ENCODE measurements at places on chromosomes 7 and 10. TPM values are rescaled to one million over a fixed set of nuclear protein-coding genes. Genes with fewer than 3 reads are reported as not detected.

- DNase-seq, result no peak
These were observed 671.1 kb upstream of the CELF2 start for GRCh38 chr10:10346390-10347150.

GRCh38 chr7:90563286-90563685 is 32.8 kb upstream of the CDK14 start:
- no peak for DNase-seq

DNA sequence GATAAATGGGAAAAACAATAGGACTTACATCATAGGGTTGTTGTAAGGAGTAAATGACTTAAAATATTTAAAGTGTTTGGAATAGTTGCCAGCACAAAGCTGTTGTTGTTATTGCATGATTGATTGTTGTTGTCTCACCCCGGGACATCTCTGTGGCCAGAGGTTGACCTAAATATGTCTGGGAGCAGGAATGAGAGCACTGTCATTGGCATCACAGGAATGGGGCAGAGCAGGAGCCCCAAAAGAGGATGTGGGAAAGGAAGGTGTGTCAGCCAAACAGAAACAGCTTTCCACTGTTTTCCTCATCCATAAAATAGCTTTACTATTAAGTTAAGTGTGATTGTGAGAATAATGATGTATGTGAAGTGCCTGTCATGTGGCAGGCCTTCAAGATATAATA is 121.6 kb downstream of the TMEM168 start:
- DNase-seq, result no peak

DNA sequence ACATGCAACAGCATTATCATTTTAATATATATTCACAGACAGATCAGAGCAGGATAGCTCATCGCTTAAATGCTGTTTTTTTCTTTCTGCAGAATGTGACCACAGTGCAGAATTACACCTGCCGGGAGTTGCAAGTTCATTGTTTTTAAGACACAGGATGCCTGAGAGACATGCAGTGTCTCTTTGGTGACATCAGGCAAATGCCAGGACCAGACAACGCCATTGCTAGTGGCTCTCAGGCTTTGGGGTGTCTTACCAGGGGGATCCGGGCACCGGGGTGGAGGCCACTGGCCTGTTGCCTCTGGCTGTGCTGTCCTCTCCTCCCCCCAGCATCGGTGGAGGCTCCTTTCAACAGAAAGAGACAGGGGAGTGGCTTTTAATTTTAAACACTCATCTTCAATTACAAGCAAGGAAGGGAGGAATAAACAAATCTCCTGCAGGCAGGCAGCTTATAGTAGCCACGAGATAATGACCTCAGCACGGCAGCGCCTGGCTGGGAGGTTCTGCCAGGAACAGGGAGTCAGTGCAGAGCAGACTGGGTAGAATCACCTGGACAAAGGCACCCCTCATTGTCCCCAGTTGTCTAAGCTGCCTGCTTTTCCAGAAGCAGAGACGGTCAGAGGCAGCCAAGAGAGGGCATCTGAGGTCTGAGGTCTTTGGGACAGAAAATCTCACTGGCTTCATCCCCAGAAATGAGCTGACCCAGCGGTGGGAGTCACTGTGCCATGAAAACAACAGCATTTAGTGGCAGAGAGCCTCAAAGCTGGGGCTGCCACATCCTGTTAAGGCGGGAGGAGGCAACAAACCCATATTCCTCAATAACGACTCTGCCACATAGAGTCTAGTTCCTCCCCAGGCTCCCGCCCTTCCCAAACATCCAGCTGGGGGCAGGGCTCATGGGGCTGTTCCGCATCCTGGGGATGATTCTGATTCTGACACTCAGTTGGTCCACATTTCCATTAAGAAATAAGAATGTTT is 148.4 kb downstream of the TCERG1L start:
- DNase-seq, result no peak

- peak; percentile 78 for DNase-seq
These were observed 271.5 kb upstream of the FZD8 start for GRCh38 chr10:35913628-35914027.

GRCh38 chr7:146805082-146805481 is 688.5 kb downstream of the CNTNAP2 start:
- DNase-seq, result no peak

- DNase-seq, result no peak
These were observed 38.9 kb downstream of the HK1 start for GRCh38 chr10:69317175-69317604.

DNA sequence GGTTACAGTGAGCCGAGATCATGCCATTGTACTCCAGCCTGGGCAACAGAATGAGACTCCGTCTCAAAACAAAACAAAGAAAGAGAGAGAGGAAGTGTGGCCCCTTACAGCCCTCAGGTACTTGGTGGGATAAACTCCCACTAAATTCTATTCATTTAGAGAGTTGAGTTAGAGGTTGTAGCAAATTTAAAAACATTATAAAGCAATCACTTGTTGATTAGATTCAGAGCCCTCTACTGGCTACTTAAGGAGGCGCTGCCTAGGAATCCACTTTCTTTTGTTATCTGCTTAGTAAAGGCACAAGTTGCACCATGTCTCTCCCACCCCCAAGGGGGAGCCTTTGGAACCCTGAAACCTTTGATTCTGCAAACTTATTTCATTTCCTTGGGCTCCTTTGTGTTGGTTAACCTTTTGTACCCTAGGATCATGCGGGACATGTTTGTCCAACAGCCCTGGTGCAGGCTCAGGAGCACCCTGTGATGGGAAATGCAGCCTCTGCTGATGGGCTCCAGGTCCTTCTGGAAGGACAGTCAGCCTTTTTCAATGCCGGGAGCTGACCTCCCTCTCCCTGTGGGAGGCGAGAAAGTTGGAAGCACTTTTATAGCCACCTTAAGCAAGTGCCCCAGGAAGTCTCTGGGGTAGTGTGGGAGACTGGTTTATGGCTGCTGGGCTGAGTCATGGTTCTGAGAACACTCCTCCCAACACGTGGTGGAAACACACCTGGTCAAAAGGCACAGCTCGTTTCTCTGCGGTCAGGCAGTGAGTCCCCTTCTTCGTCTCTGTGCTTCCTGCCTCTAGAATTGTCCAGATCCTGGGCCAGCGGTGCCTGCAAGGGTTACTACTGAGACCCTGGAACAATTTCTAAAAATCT is 2.3 kb downstream of the HKDC1 start:
- peak; percentile 91 for DNase-seq

- no peak for DNase-seq
These were observed 63.3 kb upstream of the THSD7A start for GRCh38 chr7:11895337-11895736.

DNA sequence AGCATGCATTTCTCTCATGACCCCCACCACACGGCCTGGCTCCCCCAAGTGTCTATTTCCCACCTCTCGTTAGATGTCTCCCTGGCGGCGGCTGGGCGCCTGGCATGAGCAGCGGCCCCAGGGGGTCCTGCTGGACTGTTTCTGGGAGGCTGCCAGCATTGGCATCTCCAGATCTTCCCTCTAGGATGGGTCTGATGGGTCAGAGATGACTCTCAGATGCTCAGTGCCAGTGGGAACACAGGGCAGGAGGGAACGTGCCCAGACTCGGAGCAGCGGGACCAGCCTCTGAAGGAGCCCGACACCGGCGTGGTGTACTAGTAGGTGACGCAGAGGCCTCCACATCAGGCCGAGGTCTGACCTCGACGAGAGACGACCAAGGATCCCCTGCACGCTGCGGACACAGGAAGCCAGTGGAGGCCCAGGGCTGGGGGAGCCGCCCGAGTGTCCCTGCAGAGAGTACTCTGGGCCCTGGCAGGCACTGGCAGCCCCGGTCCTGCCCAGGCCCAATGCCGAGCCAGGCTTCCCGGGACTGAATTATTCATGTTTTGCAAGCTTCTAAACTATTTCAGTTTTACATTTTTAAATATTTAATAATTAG is 238.8 kb downstream of the ELFN1 start:
- no peak for DNase-seq

GRCh38 chr10:71572962-71573361 is 146.6 kb downstream of the C10orf105 start:
- no peak for DNase-seq

DNA sequence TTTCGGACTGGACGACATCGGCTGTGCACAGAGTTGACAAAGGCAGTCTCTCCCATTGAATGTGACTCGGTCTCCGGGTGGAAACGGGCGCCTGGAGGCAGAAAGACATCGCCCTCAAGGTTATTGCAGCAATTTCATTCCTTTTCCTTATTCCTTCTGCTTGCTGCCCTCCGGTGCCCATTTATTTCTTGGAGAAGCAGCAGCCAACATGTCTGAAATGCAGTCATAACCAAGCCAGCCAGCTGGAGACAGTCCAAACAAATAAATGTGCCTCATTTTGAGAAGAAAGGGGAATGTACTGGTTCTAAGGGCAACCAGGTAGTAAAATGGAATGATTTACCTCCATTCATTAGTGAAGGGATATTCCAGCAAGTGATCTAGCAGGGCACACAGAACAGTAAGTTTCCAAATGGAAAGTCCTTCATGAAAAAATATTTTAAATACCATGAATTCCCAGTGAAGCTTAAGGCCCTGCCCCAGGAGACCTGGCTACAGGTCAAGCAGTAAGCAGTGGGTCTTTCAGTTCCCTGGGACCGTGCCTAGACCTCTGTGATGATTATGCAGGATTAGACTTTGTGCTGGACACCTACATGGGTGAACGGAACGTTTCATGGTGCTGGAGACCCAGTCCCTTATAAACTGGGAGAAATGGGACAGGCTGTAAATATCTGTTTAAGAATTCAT is 86.6 kb downstream of the ABLIM1 start:
- DNase-seq, result no peak

- DNase-seq, result no peak
These were observed 24.0 kb downstream of the STK32C start for GRCh38 chr10:132283604-132284382.

DNA sequence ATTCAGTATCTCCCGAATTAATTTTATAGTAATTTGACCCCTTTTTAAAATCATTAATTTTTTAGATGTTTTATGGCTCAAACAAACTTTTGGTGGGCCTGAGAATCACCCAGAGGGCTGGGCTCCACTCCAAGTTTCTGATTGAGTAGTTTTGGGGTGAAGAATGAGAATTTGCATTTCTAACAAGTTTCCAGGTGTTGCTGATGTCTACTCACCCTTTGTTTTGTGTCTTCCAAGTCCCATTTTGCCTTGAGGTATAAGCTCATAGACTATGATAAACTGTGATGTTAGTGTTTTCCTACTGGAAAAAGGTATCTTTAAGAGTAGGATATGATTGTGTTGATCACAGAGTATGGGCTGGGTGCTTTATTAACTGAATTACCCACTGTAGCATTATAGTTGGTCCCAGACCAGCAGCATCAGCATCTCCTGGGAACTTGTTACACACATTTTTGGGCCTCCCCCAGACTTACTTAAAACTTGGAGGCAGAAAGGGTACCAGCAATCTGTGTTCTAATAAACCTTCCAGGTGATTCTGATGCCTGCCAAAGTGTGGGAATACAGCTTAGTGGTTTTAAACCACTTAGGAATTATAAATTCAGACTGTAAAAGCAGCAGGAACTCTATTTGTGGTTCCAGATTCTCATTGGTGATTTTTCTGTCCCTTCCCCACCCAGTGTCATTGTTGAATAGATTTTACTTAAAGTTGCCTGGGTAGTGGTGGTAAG is 19.1 kb downstream of the ZNRF2 start:
- DNase-seq, result no peak

GRCh38 chr10:127570036-127570435 is 20.9 kb downstream of the NPS start:
- no peak for DNase-seq

DNA sequence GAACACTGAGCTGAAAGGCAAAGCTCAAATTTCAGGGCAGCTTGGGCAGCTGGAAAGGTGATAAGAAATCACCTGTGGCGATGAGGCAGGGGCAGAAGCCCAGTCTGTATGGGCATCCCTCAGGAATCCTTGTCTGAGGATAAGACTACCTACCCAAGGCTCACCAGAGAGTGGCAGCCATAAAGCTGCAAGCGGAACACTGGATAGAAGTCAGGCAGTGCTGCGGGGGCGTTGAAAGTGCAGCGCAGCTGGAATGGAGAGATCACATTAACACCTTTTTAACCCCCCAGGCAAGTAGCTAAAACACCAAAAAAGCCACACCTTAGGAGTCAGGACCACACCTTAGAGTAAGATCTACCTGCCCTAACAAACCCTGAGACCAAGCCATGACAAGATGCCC is 38.2 kb downstream of the ABCB5 start:
- no peak for DNase-seq

DNA sequence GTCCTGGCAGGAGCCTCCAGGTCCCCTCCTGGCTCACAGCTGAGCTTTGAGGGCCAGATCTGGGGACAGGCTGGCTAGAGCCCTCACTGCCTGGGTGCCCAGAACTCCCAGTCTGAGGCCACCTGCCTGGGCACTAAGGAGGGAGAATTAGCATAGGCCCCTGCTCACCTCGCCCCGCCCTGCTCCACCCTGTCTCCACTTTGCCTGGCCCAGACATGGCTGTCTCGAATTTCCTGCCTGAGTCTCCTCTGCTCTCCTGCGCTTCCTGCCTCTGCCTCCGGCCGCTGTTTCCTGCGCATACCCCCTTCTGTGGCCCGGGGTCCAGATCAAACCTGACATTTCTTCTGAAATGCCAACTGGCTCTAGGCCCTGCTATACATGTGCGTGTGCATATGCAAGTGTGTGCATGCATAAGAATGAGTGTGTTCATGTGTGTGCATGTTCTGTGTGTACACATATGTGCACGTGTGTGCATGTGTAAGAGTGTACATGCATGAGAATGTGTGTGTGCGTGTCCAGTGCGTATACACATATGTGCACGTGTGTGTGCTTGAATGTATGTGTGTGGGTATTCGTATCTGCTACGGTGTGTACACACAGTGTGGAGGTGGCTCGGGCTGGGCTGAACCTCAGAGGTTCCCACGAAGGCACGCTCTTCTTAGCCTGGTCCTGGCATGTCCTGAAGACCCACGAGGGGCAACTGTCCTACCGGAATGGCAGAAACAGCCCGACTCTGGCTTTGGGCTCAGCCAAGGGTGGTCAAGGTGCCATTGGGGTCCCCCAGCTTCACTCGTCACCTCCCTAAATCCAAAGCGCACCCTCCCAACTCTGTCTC is 64.9 kb downstream of the MYL10 start:
- DNase-seq, result no peak

DNA sequence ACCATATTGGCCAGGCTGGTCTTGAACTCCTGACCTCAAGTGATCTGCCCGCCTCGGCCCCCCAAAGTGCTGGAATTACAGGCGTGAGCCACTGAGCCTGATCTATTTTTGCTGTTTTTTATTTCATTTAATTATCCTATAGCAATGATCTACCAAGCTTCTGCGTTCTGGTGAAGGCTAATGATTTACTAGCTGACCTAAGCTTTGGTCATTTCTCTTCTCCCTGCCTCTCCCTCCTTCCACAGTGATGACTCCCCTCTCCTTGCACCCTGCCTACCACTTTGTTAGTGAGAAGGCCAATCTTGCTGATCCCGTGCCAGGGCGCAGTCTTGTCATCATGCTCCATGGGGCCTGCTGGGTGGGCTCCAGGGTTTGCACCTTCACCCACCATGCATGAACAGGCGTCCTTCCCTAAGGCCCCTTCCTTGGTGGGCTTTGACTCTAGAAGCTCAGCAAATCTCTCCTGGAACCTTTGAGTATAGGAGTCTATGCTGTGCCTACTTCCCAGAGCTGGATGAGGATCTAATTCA is 11.9 kb upstream of the ZCCHC24 start:
- no peak for DNase-seq

- DNase-seq, result no peak
These were observed 31.8 kb downstream of the AOAH start for GRCh38 chr7:36692456-36692855.

CCDC3 gene
- 0.26 TPM for total RNA-seq

OPALIN gene
- total RNA-seq, result not detected

POLR1F gene
- total RNA-seq, result 16.9 TPM

CAV2 gene
- 60.1 TPM for total RNA-seq

SLC18A3 gene
- not detected for total RNA-seq

HOXA9 gene
- under 0.01 TPM for total RNA-seq

CRYGN gene
- total RNA-seq, result 0.50 TPM

ZNF804B gene
- total RNA-seq, result not detected

SP4 gene
- 4.9 TPM for total RNA-seq

UPK3B gene
- total RNA-seq, result under 0.01 TPM

TMEM26 gene
- 1.5 TPM for total RNA-seq

TMEM254 gene
- 5.4 TPM for total RNA-seq

AQP1 gene
- 44.6 TPM for total RNA-seq

All from fibroblast of lung (primary cell).